ENCODE measurements at places on chromosomes 11 and 22.

GRCh38 chr22:25407859-25408229, 156.6 kb upstream of the GRK3 start:
- no peak for DNase-seq

GRCh38 chr11:126999366-126999765, 1.2 kb downstream of the KIRREL3 start:
- DNase-seq, result no peak

DNA sequence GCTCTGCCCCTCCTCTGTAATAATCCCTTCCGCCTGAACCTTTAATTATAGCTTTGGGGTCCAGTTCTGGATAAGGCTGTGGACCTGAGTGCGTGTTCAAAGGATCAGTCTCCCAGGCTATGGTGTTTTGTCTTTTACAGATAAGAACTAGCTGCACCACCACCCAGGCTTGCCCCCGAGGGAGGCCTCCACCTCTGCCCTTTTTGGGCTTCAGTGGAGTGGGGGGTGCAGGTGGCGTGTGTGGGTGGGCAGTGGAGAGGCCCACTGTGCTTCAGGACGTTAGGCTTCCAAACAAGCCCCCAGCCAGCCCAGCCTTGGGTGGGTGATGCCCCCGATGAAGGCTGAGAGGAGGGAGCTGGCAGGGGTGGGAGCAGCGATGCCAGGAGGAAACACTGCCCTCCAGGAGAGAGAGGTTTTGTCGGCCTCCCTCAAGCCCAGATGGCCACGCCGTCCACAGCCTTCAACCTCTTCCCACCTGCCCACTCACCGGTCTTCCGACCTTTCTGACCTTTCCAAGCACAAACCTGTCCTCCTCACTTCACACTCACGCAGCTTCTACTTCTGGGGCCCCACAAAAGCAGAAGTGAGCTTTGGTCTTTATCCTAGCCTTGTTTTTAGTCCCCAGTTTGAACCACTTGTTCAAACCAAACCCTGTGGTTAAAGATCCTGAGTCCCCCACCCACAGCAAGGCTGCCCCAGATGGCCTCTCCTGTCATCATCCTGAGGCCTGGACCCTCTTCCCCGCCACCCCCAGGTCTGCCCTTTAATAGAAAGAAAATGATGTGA, 20.4 kb downstream of the PSMD13 start:
- no peak for DNase-seq

DNA sequence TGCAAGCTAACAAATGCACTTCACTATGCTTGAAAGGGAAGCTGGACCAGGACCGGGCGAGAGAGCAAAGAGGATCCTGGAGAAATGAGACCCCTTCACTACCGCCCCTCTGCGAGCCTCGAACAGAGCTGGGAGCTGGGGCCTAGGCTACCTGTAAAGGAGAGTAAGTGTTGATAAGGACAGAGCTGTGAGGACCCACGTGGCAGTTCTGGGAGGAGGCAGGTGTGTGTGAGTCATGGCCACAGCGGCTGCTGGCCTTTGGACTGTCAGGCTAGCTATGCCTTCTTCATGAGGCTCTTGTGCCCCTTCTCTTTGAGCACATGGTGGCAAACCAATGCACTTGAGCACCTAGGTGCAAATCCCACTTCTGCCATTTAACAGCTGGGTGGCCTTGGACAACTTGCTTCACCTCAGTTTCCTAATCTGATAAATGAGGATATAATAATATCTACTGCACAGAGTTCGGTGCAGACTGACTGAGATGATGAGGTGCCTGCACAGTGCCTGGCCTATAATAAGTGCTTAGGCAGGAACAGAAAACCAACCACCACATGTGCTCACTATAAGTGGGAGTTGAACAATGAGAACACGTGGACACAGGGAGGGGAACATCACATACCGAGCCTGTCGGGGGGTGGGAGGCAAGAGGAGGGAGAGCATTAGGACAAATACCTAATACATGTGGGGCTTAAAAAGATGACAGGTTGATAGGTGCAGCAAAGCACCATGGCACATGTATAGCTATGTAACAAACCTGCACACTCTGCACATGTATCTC, 35.3 kb upstream of the KCNJ11 start:
- DNase-seq, result no peak

- DNase-seq, result no peak
Observed at GRCh38 chr22:44212936-44213335, 32.2 kb downstream of the PARVG start.

DNA sequence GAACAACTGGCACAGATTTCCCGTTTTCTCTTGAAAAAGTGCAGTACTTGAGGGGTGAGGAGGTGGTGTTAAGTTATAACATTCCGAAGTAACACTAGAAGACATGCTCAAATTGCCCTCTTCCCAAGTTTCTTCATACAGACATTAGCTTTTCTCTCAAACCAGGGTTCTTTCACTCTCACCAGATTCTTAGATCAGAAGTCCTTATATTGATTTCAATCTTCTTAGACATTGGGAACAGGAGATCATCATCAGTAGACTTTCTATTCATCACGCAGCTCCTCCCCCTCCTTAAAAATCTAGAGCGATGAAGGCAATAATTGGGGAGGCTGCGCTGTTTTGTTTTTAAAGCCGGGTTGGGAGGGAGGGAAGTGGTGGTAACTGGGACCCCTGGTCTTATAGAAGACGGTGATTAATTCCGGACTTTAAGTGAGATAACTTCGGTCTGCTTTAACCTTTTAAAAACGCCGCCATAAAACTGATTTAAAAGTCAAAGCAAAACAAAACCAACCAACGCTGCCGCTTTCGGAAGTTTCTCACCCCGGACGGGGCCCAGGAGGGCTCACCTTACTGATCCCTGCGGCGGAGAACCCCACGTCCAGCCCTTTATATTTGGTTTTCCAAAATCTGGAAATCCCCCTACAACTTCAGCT, 665 bp downstream of the USP28 start:
- no peak for DNase-seq

GRCh38 chr11:66467034-66467659, 442 bp downstream of the PELI3 start:
- peak; percentile 55 for DNase-seq

Data from Right ventricle myocardium superior (tissue), 1 donor.